ENCODE measurements at places on chromosomes 4 and X.
A peak's percentile ranks its signal among the peaks of the same experiment; 100 is the strongest.

GRCh38 chr4:78669453-78669852 is 106.7 kb upstream of the BMP2K start:
- no peak for DNase-seq

DNA sequence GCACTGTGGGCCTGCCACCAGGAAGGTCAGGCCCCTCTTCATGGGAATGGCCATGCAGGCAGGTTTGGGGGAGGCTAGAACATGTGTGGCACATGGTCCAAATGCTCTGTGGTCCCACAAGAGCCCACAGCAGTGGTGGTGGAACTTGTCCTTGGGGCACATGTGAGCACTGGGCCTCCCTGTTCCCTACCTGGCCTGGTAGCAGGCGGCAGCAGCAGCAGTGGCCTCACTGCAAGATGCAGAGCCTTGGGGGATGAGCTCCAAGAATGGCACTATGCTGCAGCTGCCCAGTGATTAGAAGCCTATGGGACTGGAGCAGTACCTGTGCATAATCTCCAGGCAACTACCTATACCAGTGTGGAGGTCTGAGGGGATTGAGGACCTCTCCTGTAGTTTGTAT is 197.0 kb upstream of the DCAF8L1 start:
- DNase-seq = no peak

GRCh38 chrX:30935985-30936384 is 46.9 kb upstream of the TAB3 start:
- DNase-seq = no peak

DNA sequence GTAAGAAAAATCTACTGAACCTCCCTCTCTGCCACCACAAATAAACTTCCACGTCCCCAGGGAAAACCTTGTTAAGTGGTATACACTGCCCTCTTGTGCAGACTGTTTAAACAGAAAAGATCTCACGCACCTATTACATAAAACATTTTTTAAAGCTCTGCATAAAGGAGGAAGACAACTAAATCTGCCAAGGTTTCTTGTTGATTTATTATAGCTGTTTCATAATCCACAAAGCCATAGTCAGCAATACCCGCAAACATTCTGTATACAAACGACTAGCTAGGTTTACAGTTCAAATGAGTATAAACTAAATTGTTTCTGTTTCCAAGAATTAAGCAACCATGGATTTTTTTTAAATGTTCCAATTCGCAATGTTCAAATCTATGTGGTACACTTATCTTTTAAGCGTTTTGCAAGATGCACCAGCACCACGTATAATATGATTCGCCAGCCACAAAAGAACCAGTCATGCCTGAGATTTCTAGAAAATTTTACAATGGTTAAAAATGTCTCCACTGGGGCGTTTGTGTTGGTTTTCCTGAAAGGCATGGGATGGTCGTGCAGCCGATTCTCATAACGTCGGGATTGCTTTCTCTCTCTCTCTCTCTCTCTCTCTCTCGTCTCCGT is 164.6 kb downstream of the PRKX start:
- DNase-seq = no peak

GRCh38 chr4:151195801-151196200 is 81.2 kb upstream of the PRSS48 start:
- no peak for DNase-seq

DNA sequence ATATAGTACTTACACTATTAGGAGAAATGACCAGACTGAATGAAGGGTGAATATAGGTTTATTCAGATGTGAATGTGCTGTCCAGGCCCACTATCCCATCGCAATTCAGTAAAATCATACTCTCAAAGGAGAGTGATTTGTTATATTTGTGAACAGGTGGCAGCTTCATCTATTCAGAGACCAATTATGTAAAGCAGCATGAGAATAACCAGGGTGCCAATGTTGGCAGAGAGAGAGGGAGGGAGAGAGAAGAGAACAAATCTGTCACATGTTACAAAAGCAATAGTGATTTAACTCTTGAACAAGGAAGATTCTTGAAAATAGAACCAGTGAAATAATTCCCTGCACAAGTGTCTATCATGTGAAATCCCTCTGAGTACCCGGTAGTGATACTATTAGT is 38.9 kb upstream of the TLL1 start:
- DNase-seq = no peak

GRCh38 chr4:38757945-38758600 is 24.7 kb downstream of the TLR10 start:
- no peak for DNase-seq

GRCh38 chr4:86837691-86838503 is 11.3 kb downstream of the SLC10A6 start:
- no peak for DNase-seq

DNA sequence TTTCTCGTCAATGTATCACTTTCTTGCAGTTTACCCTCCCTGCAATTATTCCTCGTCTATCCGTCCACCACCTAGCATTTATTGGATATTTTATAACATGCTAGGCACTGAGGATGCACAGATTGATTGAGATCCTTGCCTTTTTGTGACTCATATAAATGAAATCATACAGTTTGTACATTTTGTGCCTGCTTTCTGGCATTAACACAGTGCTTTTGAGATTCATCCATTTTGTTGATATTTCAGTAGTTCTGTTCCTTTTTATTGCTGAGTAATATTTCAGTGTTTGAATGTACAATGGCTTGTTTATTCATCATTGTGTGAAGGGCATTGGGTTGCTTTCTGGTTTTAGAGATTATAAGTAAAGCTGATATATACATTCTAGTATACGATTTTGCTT is 841 bp downstream of the TBC1D19 start:
- no peak for DNase-seq

DNA sequence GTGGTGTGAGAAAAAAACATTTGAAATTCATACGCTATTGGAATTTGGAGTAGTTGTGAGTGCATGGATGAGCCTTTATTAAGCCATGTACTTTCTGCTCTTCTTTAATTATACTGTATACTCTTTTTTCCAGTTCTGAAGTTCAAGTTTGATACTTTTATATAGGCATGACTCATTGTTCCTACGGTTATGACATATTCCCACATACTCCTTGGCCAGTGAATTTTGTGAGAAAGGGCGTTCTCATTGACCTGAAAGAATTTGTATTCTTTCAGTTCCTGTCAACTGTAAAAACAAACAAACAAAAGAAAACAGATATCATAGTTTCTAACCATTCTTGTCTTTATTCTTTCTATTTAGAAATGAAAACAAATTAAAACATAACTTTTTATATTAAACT is 407.3 kb downstream of the MAPK10 start:
- no peak for DNase-seq

DNA sequence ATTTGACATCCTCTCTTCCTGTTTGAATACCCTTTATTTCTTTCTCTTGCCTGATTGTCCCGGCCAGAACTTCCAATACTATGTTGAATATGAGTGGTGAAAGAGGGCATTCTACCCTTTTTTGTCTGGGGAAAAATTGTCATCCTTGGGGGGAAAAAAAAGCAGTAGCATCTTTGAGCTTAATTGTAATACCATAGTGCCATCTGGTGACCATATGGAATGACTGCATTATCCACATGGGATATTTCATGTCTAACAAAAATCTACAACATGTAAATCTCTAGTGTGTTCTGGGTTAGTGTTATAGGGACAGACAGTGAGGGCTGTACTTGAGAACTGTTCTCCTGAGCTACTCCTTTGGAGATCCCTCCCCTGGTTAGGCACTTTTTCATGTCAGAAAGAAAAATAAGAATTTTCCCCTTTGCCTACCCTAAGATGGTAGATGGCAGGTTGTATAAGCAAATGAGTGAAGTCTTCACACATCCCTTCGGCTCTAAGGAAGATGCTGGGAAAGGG is 26.0 kb downstream of the CAPN6 start:
- DNase-seq = no peak

GRCh38 chr4:88674979-88675378 is 22.6 kb downstream of the NAP1L5 start:
- DNase-seq = no peak

DNA sequence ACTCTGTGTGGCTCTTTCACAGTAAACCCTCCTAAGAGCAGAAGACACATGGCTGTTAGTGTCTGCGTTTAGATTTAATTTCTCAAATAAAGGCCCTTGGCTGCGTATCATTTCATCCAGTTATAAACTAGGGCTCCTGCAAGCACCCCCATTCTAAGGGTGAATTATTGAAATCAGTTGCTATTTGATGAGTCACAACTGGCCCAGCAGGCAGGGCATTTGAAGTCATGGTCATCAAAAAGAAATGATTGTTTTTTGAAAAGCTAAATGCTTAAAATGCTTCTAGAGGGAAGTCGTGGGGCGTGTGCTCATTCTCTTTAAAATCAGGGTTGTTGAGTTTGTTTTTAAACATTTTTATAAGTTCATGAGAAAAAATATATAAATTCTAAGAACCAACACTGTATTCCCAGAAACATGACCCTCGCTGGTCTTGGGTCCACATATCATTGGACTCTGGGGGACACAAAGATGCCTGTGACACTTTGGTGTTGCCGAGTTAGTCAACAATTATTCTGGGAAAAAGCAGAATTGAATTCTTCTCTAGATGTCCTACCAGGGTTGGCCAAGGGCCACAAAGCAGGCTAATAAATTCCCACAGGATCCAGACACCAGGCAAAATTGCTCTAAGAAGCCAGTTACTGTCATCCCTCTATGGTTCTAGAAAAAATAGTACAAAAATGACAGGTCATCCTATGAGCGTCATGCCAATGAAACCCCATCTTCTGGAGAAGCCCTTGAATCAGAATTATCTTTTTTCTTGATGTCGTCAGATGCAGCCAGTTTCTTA is 99.5 kb upstream of the MYOZ2 start:
- no peak for DNase-seq

DNA sequence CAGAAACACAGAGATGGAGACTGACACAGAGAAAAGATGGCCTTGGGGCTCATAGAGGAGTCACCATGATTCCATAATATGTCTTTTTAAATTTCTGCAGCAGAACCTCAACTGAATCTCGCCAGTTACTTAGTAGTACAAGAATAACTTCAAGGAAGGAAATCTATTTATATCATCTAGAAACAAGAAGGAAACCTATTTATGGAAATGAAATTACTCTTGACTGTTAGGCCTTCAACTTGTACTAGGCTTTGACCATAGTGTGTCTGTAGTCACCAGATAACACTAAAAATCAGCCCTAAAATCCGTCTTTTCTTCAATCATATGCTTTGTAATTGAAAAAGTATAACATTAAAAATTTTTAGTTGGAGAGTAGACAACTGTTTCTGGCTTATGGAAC is 740.4 kb downstream of the TRIML1 start:
- DNase-seq = no peak

DNA sequence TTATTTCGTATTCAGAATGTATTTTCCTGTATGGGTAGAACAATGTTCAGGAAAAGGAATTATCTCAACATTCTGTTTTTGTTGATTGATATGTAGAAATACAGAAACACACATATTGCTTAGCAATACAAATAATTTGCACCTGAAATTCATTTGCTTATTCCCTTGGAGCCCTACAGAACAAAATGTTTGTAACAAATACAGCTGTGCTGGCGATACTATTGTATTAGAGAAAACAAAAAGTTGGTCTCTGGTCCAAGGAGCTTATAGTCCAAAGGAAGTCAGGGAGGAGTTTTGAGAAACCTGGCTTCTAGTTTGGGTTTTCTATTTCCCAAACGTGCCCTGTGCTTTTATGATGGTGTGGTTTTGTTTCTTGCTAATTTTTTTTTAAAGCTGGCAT is 37.8 kb upstream of the CAPN6 start:
- no peak for DNase-seq

DNA sequence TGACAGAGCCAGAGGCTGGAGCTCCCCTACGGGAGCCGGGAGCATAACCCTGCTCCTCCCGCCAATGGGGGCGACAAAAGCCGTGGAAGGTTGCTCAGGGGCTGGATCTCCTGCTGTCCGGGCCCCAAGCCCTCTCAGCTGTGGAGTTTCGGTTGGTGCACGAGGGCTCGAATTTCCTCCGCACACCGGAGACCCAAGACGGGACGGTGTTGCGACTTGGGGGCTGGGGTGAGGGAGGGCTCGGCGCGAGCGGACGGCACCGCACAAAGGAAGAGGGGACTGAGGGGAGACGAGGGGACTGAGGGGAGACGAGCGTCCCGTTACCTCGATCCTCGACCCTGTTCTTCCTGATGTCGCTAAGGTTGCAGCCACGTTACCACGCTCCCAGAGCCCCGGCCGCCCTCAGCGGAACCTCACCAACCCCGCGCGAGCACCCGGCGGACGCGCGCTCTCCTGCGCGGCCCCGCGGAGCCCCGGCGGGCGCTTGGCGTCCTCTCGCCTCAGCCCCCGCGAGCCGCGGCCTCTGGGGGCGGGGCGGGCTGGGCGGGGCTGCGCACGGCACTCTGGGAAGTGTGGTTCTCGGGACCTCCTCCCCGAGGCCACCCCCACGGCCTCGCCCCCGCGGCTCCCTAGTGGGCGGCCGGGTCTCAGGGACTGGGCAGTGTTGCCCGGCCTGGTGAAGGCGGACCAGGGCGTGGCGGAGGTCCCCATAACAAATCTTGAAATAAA is at the start of gene KLHL8:
Gene KLHL8 (minus strand): TSS at position 525 of the 729 bp plus-strand sequence. CDS start 25,079 bp downstream, outside the sequence.
- DNase-seq = peak; percentile 89
